Chondrocyte (in vitro differentiated cells): ENCODE measurements at places on chromosomes 2 and 18.

GRCh38 chr2:168848225-168848624 is 42.0 kb downstream of the SPC25 start:
- no peak for DNase-seq

DNA sequence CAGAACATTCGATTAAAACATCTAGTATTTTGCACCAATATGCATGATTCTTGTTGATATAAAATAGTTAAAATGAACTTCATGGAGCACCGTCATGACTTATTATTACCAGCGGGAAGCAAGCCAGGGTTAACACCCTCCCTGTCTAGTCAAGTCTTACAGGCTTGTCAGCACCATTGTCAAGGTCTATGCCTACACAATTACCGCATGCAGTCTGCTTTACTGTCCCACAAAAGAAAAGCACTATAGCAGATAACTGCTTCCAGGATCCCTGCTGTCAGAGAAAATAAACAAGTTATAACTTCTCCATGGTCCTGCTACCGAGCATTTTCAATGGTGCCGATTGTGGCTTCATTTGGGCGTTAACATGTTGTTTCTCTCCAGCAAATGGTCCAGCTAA is 968.0 kb upstream of the FAM98A start:
- DNase-seq = no peak

DNA sequence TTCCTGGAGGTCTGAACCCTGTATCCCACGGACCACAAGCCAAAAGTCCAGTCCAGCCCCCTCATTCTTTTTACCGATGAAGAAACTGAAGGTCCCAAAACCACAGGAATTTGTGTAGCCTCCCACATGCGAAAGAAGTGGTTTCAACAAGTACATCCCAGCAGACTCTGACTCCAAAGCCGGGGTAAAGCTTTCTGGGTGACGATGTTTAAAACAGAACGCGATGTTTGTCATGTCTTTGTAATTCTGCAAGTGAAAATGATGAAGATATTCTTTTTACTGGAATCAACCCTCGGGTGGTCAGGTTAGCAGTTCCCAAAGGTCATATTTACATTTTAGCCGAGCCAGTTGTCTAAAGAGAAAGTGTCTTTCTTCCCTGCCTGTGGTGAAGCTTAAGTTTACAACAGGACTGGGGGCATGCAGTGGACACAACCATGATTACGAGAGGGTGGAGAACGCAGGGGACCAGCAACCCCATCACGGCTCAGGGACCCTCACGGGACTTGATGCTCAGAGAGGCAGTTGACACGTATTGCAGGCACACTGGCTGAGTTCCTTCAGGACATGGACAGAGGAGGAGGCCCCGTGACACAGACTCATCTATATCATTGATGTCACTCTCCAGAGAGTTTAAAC is 17.8 kb upstream of the TMEM131 start:
- no peak for DNase-seq

GRCh38 chr18:67815280-67815679 is 298.8 kb upstream of the DSEL start:
- DNase-seq = no peak

DNA sequence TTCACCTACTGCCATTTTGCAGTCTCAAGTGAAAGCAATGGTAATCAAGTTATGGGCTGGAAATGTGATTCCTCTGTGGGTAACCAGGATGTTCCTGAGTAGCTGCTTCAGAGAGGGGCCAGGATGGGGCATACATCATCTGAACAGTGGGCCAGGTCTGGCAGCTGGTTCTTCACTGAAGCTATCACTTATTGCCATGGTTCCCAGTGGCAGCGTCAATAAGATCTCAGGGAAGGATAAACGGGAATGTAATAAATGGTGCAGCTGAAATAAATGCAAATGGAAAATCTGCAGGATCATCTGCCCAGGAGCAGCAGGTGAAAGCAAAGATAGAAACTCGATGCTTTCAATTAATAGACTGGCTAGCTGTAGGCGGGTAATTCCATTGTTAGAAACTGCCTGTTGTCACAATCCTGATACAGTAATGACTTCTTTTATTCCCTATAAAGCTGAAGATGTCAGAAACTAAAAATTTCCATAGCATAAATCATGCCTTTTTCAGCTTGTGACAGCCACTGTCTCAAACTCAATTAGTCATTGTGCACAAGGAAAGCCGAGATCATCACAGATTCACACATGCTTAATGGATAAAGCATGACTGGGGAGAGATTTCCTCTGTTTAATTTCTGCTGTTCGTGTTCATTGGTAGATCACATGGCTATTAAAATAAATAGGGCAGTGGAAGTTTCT is 56.2 kb upstream of the CCDC85A start:
- no peak for DNase-seq

GRCh38 chr2:144560251-144560650 is 40.3 kb upstream of the ZEB2 start:
- no peak for DNase-seq

- no peak for DNase-seq
These were observed 43.8 kb downstream of the APOB start for GRCh38 chr2:20999906-21000645.

DNA sequence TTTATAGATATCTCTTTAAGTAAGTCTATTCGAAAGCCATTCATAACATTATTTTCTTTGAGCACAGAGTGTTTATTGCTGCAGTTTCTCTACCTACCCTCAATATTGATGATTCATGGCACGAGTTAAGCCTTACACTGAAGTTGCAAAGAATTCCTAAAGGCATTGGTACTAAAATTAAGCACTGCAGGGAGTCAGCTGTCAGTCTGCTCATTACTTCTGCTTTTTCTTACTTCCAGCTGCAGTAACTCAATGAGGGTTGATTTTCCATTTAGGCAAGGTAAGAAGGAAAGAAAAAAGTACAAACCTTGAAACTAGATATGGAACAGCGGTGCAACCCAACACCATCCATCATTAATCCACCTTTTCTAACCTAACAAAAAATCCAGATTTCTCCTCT is 65.2 kb downstream of the RNF152 start:
- no peak for DNase-seq

GRCh38 chr2:229980431-229981184 is 58.3 kb downstream of the FBXO36 start:
- no peak for DNase-seq

DNA sequence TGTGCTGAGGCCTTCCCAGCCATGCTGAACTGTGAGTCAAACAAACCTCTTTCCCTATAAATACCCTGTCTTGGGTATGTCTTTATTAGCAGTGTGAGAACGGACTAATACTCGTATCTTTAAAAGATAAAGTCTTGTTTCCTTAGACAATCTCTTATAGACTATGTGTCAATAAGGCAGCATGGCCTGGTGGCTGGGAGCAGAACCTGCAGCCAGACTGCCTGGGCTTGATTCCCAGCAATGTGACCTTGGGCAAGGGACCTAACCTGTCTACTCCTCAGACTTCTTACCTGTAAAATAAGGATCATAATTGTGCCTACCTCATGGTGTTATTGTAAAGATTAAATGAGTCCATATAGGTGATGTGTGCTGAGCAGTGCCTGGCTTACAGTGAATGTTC is 198.7 kb downstream of the CDH20 start:
- no peak for DNase-seq

GRCh38 chr18:22594155-22594690 is 176.5 kb upstream of the CTAGE1 start:
- no peak for DNase-seq

GRCh38 chr18:3773303-3773702 is 323.3 kb downstream of the TGIF1 start:
- no peak for DNase-seq

DNA sequence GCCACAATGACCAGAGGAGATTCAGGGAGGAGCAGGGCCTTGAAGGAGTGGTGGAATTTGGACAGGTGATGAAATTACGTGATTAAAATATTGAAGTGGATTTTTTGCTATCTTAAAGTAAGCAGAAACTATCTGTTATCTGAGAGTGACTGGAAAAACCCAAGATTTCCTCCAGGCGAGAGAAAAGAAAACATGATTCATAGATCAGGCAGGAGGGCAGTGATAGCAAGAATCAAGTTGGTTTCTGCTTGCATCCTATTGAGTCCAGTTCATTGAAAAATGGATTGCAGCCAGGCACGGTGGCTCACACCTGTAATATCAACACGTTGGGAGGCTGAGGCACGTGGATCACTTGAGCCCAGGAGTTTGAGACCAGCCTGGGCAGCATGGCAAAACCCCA is 127.8 kb downstream of the NXPH2 start:
- no peak for DNase-seq

DNA sequence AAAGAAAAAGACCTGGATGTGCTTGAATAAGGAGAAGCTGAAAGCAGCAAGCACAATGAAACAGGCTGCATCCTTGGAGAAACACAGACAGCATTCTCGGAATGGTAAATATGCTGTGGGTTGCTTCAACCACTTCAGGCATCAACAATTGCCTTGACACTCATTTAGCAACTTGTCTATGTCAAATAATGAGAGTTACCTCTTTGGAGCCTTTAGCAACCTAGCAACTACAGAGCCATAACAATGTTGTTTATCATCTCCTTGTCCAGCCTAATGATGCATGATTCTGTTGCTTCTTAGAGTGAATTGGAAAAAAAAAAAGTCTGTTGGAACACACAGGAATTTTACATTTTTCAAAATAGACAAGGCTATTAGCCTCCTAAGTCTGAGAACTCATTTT is 410.6 kb downstream of the PIK3C3 start:
- DNase-seq = no peak

- DNase-seq = peak; percentile 97
These were observed 1.2 kb upstream of the ST6GAL2 start for GRCh38 chr2:106886916-106887758.

- DNase-seq = no peak
These were observed 159.2 kb downstream of the DTNB start for GRCh38 chr2:25514043-25514637.

- no peak for DNase-seq
These were observed 55.3 kb upstream of the HAAO start for GRCh38 chr2:42847596-42848151.

- no peak for DNase-seq
These were observed 32.7 kb upstream of the MYCN start for GRCh38 chr2:15907461-15908324.

DNA sequence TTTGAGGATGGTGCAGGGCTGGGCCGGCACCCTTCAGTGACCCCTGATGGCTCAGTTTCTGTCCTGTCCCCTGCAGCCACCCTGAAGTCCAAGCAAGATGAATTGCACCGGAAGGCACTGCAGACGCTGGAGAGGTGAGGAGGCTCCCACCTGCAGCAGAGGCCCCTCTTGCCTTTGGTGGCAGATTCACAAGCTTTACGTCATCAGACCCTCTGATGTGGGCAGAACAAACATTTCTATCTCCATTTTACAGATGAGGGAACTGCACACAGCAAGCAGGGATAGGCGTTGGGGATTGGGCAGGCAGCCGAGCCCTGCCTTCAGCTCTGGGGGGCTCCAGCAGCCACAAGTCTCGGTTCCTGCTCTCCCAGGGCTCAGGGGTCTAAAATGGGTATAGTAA is 107.7 kb upstream of the MCFD2 start:
- no peak for DNase-seq

- no peak for DNase-seq
These were observed 79.4 kb upstream of the MAP4K3 start for GRCh38 chr2:39516347-39517101.
